ENCODE measurements at places on chromosomes 1 and 21. TPM values are rescaled to one million over a fixed set of nuclear protein-coding genes. Genes with fewer than 3 reads are reported as not detected.

NUP210L gene
- under 0.01 TPM for total RNA-seq

ERRFI1 gene
- total RNA-seq = 11.9 TPM

FAM131C gene
- under 0.01 TPM for total RNA-seq

TDRD10 gene
- not detected for total RNA-seq

RSBN1 gene
- 23.9 TPM for total RNA-seq

CD5L gene
- total RNA-seq = not detected

FCRL6 gene
- not detected for total RNA-seq

ZNF687 gene
- total RNA-seq = 13.1 TPM

C1QB gene
- total RNA-seq = not detected

NEK2 gene
- total RNA-seq = 17.3 TPM

SPRR3 gene
- total RNA-seq = not detected

DNAJC11 gene
- 37.7 TPM for total RNA-seq

LEFTY1 gene
- total RNA-seq = not detected

HIPK1 gene
- total RNA-seq = 27.3 TPM

PRAMEF25 gene
- not detected for total RNA-seq

EPHX1 gene
- total RNA-seq = 16.6 TPM

RPTN gene
- total RNA-seq = not detected

RHOU gene
- total RNA-seq = 2.8 TPM

CGN gene
- not detected for total RNA-seq

RRP15 gene
- total RNA-seq = 16.9 TPM

KCNA3 gene
- total RNA-seq = not detected

TNFSF4 gene
- total RNA-seq = 19.4 TPM

KLHDC8A gene
- not detected for total RNA-seq

LRRIQ3 gene
- total RNA-seq = 0.14 TPM

CFAP57 gene
- 0.09 TPM for total RNA-seq

MMEL1 gene
- total RNA-seq = not detected

DIO1 gene
- not detected for total RNA-seq

OR2L8 gene
- total RNA-seq = not detected

AIM2 gene
- 0.46 TPM for total RNA-seq

LCE3A gene
- not detected for total RNA-seq

GPR3 gene
- 0.89 TPM for total RNA-seq

ERI3 gene
- total RNA-seq = 43.1 TPM

BEST4 gene
- not detected for total RNA-seq

NR5A2 gene
- total RNA-seq = under 0.01 TPM

CACNA1S gene
- total RNA-seq = not detected

LCE3E gene
- not detected for total RNA-seq

WNT3A gene
- not detected for total RNA-seq

UBR4 gene
- total RNA-seq = 205 TPM

CELA3A gene
- not detected for total RNA-seq

ALDH4A1 gene
- 14.4 TPM for total RNA-seq

TNFRSF18 gene
- not detected for total RNA-seq

ARTN gene
- total RNA-seq = 0.30 TPM

FCER1G gene
- 0.59 TPM for total RNA-seq

TP73 gene
- not detected for total RNA-seq

LMX1A gene
- total RNA-seq = not detected

Measured in smooth muscle cell of the umbilical artery (primary cell).